ENCODE measurements at places on chromosomes 6 and 20.

GRCh38 chr6:116766506-116767176 lies 1.1 kb upstream of the FAM162B start:
- no peak overlapping the region for H3K4me3 ChIP-seq
- no peak for DNase-seq
- H3K27ac ChIP-seq: no peak overlapping the region
- no peaks in the 10 kb centered on the region for H3K36me3 ChIP-seq
- no peaks in the 10 kb centered on the region for H3K4me1 ChIP-seq
- H3K27me3 ChIP-seq: peaks cover 28% of the 10 kb centered on the region

DNA sequence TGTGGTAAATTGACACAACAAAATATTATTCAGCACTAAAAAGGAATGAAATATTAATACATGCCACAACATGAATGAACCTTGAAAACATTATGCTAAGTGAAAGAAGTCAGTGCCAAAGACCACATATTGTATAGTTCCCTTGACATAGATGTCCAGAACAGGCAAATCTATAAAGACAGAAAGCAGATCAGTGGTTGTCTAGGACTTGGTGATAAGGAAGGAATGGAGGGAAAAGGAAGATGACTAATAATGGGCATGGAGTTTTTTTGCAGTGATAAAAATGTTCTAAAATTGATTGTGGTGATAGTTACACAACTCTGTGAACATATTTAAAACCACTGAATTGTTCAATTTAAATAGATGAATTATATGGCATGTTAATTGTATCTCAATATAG lies 32.5 kb downstream of the TBX18 start:
- H3K36me3 ChIP-seq: no peaks in the 10 kb centered on the region
- DNase-seq: no peak
- no peak overlapping the region for H3K27ac ChIP-seq

GRCh38 chr6:46235242-46235641 lies 64.5 kb upstream of the ENPP5 start:
- H3K27me3 ChIP-seq: no peaks in the 10 kb centered on the region
- H3K36me3 ChIP-seq: no peaks in the 10 kb centered on the region
- H3K4me1 ChIP-seq: no peaks in the 10 kb centered on the region
- no peak overlapping the region for H3K27ac ChIP-seq
- no peak overlapping the region for H3K4me3 ChIP-seq

- no peak for DNase-seq
- 0 out of 2 replicates have a peak, but pooled peaks cover 3% of the 10 kb centered on the region for H3K36me3 ChIP-seq
- H3K4me1 ChIP-seq: no peaks in the 10 kb centered on the region
Observed at GRCh38 chr6:7232351-7232750, 80.6 kb downstream of the SSR1 start.
